ENCODE measurements at places on chromosomes 2 and 18.

DNA sequence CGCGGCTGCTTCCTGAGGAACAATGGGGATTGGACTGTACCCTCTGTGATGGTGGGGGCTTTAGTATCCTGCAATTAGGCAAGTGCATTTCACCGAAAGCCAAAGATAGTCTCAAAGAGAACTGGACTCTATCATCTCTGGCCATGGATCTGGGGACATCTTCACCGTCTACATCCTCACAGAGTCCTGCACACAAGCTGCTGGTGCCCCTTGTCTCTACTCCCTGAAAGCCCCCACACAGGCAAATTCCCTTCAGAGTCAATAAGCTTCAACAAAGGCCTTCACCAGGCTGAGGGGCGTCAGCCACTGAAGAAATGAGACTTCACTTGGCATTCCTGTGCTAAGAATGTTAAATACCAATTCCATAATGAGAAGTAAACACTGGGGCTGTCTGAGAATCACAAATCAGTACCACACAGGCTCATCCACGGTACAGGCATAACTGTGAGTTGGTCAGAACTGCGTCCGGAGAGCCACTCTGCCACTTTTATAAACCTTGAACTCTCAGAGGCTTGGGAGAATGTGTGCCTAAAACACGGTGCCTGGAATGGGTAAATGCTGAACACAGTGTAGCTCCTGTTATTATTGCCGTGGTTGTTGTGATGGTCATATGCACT lies 432.7 kb downstream of the ZNF521 start:
- DNase-seq, result no peak
- no peaks in the 10 kb centered on the region for H3K4me1 ChIP-seq
- H3K36me3 ChIP-seq, result no peaks in the 10 kb centered on the region
- no peak overlapping the region for H3K4me3 ChIP-seq
- peaks cover 4% of the 10 kb centered on the region for H3K27me3 ChIP-seq
- no peak overlapping the region for H3K27ac ChIP-seq

DNA sequence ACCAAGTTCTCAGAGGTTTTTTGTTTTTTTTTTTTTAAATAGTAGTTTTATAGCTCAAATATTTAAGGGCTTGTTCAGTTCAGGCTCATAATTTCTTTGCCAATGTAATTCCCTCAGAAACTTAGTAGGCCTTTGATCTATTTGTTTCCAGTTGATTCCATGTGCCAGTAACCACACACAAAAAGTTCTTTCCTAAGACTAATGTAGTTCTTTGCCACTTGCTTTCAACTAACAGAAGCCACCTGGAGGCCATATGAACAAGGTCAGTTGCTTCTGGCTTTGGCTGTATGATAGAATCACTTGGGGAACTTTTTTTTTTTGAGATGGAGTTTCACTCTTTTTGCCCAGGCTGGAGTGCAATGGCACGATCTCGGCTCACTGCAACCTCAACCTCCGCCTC lies 100.7 kb downstream of the DTNB start:
- no peaks in the 10 kb centered on the region for H3K27me3 ChIP-seq
- DNase-seq, result no peak
- no peak overlapping the region for H3K4me3 ChIP-seq

GRCh38 chr2:73892631-73893329 lies at the start of gene ACTG2:
ACTG2 (plus strand) TSS chr2:73893008; CDS start chr2:73901312, 8,304 bp downstream.
- H3K4me3 ChIP-seq, result no peak within 1 kb of the TSS
- DNase-seq, result no peak
- no peaks in the 10 kb centered on the region for H3K27me3 ChIP-seq
- H3K27ac ChIP-seq, result no peak within 1 kb of the TSS

GRCh38 chr18:63869374-63869773 lies 18.1 kb upstream of the SERPINB2 start:
- H3K4me1 ChIP-seq, result no peaks in the 10 kb centered on the region
- no peak for DNase-seq
- H3K4me3 ChIP-seq, result no peak overlapping the region

- peaks cover 18% of the 10 kb centered on the region for H3K27me3 ChIP-seq
- peaks cover 4% of the 10 kb centered on the region for H3K4me1 ChIP-seq
- no peak overlapping the region for H3K27ac ChIP-seq
- no peak for DNase-seq
Measured at GRCh38 chr2:239920693-239921365, 104.3 kb downstream of the NDUFA10 start.

DNA sequence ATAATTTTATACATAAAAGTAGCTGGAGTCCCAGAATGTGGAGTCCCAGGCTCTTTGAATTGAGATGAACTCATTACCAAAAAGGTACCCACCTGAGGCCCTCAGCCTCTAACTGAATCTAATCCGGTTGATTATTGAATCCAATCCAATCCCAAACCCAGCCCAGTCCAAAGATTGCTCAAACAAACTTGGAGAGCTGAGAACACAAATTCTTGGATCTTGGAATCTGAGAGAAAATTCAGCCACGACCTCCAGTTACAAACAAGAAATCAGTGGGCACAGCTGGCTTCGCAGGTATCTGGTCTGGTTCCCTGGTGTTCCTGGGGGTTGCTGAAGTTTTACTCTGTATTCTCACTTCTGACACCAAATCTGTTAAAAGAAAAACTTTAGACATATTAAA lies 28.4 kb upstream of the RHOB start:
- no peaks in the 10 kb centered on the region for H3K36me3 ChIP-seq
- no peak for DNase-seq
- H3K27ac ChIP-seq, result no peak overlapping the region
- no peak overlapping the region for H3K4me3 ChIP-seq

GRCh38 chr18:56775701-56776100 lies 124.5 kb downstream of the WDR7 start:
- no peak for DNase-seq
- no peaks in the 10 kb centered on the region for H3K27me3 ChIP-seq
- no peak overlapping the region for H3K27ac ChIP-seq
- peaks cover 2% of the 10 kb centered on the region for H3K4me1 ChIP-seq

- no peak overlapping the region for H3K27ac ChIP-seq
- no peak for DNase-seq
- H3K27me3 ChIP-seq, result peaks cover 10% of the 10 kb centered on the region
- H3K4me1 ChIP-seq, result no peaks in the 10 kb centered on the region
- no peaks in the 10 kb centered on the region for H3K36me3 ChIP-seq
Measured at GRCh38 chr2:232980683-232981082, 32.4 kb downstream of the NGEF start.

- H3K36me3 ChIP-seq, result no peaks in the 10 kb centered on the region
- no peak for DNase-seq
- no peak overlapping the region for H3K27ac ChIP-seq
- no peaks in the 10 kb centered on the region for H3K27me3 ChIP-seq
- H3K4me3 ChIP-seq, result no peak overlapping the region
- no peaks in the 10 kb centered on the region for H3K4me1 ChIP-seq
Measured at GRCh38 chr2:211868996-211869533, 669.5 kb downstream of the ERBB4 start.

DNA sequence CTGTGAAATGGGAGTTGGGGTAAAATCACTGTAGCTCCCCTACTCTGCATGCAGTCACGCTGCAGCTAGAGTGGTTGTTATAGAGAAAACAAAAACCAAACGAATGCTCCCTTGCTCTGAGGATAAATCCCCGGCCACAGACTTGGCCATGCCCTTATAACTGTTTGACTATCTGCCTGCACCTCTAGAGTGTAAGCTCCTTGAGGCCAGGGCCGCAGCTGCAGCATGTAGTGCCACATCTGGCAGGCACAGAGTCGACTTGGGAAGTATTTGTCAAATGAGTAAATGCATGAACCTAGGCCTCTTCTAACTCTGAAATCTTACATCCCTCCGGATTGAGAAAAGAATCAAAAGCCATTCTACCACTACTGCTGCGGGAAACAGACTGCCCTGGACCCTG lies 35.9 kb downstream of the KCNIP3 start:
- no peak overlapping the region for H3K4me3 ChIP-seq
- H3K4me1 ChIP-seq, result no peaks in the 10 kb centered on the region
- peaks cover 9% of the 10 kb centered on the region for H3K27me3 ChIP-seq
- no peak for DNase-seq
- H3K27ac ChIP-seq, result no peak overlapping the region

DNA sequence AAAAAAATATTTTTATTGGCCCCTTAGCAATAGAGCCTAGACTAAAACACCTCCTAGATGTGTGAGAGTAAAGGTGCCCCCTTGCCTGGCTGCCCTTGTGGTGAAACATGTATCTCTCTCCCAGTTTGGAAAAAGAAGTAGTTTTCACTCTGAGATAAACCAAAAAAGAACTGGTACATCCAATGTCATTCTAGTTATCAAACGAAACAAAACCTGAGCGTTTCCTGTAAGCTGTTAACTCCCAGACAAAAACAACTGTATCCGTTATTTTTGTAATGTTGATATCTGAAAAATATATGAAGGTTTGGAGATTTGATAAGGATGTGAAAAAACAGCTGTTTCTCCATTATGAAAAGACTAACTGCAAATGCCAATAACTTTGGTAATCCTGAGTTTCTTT lies 24.3 kb downstream of the HEATR5B start:
- H3K36me3 ChIP-seq, result peaks cover 22% of the 10 kb centered on the region
- no peak overlapping the region for H3K4me3 ChIP-seq
- no peak overlapping the region for H3K27ac ChIP-seq
- no peak for DNase-seq
- H3K27me3 ChIP-seq, result no peaks in the 10 kb centered on the region

GRCh38 chr2:58756336-58756735 lies 515.2 kb upstream of the FANCL start:
- H3K4me3 ChIP-seq, result no peak overlapping the region
- no peaks in the 10 kb centered on the region for H3K4me1 ChIP-seq
- no peaks in the 10 kb centered on the region for H3K36me3 ChIP-seq
- DNase-seq, result no peak

GRCh38 chr2:216246766-216247165 lies 125.5 kb downstream of the MARCHF4 start:
- H3K4me1 ChIP-seq, result peaks cover 2% of the 10 kb centered on the region
- peaks cover 6% of the 10 kb centered on the region for H3K27me3 ChIP-seq
- no peak for DNase-seq

- H3K27ac ChIP-seq, result no peak overlapping the region
- H3K4me1 ChIP-seq, result peaks cover 1% of the 10 kb centered on the region
- DNase-seq, result no peak
- peaks cover 30% of the 10 kb centered on the region for H3K27me3 ChIP-seq
Measured at GRCh38 chr2:887639-888038, 63.0 kb upstream of the SNTG2 start.

DNA sequence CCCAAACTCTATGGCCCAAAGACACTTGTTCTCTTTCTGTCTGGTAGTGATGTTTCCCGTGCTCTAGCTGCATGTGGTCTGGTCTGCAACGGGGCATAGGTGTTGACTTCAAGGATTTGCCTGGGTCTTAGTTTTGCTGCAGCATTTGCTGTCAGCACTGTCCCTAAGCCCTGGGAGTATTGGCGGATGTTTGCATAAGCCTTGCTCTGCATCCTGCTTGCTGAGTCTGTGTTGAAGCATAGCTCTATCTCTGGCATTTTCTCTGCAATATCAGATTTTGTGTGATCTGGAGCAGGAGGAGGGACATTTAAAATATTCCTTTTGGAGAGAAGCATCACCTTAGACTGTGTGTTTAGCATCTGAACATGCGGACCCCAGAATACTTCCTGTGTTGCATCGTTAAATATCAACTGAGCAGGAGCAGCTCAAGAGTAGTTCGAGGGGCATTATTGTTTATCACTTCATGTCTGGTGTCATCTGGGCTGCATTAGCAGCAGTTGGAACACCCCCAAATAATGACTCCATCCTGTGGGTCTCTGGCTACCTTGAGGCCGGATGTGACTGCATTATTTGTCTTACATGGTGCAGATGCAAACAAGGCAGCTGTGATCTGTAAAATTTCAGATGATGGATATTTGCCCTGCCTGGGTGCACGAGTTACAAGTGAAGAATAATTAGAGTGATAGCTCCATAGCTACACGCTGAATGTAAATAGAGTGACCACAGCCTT lies 231.7 kb downstream of the TRIB2 start:
- peaks cover 20% of the 10 kb centered on the region for H3K27me3 ChIP-seq
- DNase-seq, result no peak
- peaks cover 1% of the 10 kb centered on the region for H3K36me3 ChIP-seq
- no peak overlapping the region for H3K27ac ChIP-seq
- H3K4me3 ChIP-seq, result no peak overlapping the region

- peak overlapping the region; percentile 80 for H3K4me3 ChIP-seq
- no peaks in the 10 kb centered on the region for H3K36me3 ChIP-seq
- no peak overlapping the region for H3K27ac ChIP-seq
- H3K4me1 ChIP-seq, result peaks cover 7% of the 10 kb centered on the region
Measured at GRCh38 chr2:62506421-62506750, 391 bp upstream of the TMEM17 start.

- H3K27me3 ChIP-seq, result peaks cover 5% of the 10 kb centered on the region
- no peaks in the 10 kb centered on the region for H3K4me1 ChIP-seq
- no peak for DNase-seq
- no peaks in the 10 kb centered on the region for H3K36me3 ChIP-seq
- no peak overlapping the region for H3K27ac ChIP-seq
Measured at GRCh38 chr18:44927127-44927849, 246.6 kb downstream of the SETBP1 start.

DNA sequence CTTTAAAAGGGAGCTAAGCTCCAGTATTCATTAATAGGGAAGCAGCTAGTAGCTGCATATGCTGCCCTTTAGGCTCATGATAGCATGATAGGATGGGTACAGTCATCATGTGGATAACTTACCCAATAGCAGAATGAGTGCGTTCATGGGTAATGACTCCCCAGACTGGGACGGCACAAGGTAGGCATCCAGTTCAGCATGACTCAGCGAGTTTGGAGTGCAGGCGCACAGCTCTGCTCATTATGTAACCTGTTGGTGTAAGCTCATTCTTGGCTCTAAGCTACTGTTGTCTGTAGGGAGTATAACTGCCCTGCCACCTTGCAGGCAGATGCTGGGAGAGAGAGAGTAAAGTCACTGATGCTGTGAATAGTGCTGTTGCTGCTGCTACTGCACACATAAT lies 209.2 kb upstream of the SYT4 start:
- H3K27ac ChIP-seq, result no peak overlapping the region
- H3K27me3 ChIP-seq, result no peaks in the 10 kb centered on the region
- no peaks in the 10 kb centered on the region for H3K4me1 ChIP-seq
- DNase-seq, result no peak
- H3K4me3 ChIP-seq, result no peak overlapping the region

Data from activated naive CD8-positive, alpha-beta T cell treated with anti-CD3 and anti-CD28 coated beads, Interleukin-2, amount 10 ng/mL, durations not matched to agents 7 days and 5 days (primary cell).